ENCODE measurements at places on chromosomes 7 and 10.
A peak's percentile ranks its signal among the peaks of the same experiment; 100 is the strongest.

- DNase-seq: no peak
These were observed 442.5 kb downstream of the GLRX3 start for GRCh38 chr10:130578532-130579289.

GRCh38 chr7:20157456-20157855, 59.7 kb downstream of the MACC1 start:
- no peak for DNase-seq

DNA sequence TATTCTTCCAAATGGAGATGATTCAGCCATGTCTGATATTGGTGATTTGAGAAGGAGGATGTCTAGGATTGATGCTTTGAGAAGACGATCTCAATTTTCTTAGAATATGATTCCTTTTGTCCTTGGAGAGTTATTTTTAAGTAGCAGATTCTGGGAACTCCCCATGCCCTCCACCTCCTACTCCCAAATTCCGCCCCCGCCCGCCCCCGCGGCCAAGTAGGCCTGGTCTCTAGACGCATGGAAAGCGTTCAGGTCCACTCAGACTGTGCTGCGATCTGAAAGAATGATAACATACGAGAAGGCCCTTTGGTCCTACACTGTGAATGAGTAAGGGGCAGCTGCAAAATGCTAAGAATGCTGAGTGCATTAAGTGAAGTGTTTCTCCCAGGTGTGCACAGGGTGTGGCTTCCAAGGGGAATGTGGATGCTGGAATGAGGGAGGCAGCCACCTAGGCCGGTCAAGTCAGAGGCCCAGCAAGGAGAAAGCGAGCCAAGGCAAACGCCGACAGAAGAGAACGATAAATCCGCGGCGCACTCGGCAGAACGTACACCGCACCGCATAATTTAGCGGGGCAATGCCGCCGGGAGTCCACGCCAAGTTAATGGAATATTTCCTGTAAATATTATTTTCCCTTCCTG, 142.3 kb downstream of the PRPF18 start:
- DNase-seq: no peak

GRCh38 chr10:112716924-112717413, 233.1 kb upstream of the TCF7L2 start:
- DNase-seq: no peak

DNA sequence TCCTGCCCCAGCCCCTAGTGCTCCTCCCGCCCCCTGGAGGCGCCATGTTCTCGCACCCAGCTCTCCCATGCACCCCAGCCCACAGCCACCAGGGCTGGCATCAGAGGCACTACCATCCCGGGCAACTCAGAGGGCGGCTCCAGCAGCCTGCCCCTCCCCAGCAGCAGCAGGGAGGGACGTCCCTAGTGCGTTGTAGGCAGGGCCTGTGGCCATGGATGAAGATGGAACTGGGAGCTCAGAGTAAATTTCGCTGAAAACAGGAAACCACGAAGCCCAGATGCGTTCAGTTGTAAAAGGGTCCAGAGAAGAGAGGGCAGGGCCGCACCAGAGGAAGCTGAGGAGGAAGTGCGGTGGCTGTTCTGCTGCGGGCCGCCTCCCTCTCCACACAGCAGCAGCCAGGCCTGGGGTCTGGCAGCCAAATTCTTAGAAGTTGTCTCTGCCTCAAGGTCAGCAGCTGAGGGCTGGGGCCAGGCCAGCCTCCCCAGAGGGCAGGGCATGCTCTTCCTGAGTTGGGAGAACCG, 24.6 kb downstream of the VSIR start:
- no peak for DNase-seq

DNA sequence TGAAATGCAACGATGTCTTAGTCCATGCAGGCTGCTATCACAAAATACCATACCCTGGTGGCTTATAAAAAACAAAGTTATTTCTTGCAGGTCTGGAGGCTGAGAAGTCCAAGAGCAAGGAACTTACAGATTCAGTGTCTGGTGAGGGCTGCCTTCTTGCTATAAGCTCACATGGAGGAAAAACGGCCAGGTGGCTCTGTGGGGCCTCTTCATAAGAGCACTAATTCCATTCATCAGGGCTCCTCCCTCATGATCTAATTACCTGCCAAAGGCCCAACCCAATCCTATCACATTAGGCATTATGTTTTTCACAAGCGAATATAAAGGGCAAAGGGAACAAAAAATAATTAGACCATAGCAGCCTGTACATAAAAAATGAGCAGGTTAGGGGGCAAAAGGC, 35.4 kb downstream of the PAPSS2 start:
- no peak for DNase-seq

GRCh38 chr10:45470098-45471012, 96.3 kb downstream of the ALOX5 start:
- DNase-seq: no peak

GRCh38 chr7:100545360-100546128, 6.5 kb downstream of the AGFG2 start:
- peak; percentile 25 for DNase-seq

GRCh38 chr10:43162604-43163003, 24.4 kb downstream of the CSGALNACT2 start:
- DNase-seq: no peak

DNA sequence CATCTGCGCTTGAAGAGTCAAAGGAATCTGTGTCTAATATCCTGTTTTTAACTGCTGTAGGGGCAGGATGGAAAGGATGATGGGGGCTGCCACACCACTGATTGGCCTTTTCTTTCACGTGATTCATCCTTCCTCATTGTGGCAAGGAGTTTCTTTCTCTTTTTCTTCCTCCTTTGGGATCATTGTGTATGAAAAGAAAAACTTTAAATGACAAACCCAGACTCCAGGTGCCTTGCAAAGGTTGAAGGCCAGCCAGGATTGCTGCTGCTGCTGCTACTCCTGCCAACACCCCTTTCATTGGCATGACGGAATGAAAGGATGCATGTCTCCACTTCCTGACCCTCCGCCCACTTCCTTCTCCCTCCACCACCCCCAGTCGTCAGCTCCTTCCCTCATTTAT, 6.5 kb upstream of the OIT3 start:
- no peak for DNase-seq

DNA sequence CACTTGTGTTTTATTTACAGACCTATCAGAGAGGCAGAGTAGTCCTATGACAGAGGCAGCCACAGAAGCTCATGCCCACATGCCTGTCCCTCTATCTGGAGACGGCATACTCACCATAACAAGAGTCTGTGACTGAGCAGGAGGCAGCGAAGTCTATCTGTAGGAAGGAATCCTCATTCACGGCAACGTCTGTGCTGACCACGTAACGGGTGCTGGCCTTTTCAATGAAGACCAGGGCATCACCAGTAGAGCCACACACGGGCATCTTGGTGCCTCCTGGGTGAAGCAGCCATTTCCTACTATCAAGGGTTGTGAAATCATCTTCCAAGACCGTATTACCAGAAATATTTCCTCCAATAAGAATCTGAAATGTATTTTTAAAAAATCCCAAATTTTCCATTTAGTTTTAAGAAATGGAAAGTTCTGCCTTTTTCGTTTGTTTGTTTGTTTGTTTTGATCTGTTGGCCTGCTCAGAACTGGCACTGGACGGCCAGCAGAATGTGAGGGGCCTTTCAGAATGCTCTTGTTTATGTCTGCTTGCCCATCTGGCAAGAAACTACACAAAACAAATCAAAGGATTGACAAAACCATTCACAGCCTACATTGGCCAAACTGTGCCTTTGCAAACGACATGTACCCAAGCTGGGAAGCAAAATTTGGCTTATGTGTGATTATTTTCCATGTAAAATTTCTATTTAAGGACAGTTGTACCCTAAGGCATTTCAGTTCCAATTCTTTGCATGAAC, 93.1 kb upstream of the SLC26A5 start:
- no peak for DNase-seq

DNA sequence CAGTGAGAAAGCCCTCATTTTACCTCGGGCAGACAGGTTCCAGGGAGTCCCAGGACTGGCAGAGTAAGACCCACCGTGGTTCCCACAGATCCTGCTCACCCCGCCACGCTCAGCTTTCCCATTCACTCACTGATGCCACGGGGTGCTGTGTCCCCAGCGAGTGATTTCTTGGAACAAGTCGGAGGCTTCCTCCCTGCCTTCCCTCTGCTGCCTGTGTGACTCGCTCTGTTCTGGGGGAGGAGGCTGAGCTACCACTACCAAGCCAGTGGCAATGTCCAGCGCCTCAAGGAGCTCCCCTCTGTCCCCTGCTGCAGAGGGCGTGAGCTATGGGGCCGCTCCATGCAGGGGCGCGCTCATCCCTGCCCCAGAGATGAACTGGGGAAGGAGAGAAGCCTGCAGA, 12.6 kb downstream of the IL15RA start:
- DNase-seq: no peak

DNA sequence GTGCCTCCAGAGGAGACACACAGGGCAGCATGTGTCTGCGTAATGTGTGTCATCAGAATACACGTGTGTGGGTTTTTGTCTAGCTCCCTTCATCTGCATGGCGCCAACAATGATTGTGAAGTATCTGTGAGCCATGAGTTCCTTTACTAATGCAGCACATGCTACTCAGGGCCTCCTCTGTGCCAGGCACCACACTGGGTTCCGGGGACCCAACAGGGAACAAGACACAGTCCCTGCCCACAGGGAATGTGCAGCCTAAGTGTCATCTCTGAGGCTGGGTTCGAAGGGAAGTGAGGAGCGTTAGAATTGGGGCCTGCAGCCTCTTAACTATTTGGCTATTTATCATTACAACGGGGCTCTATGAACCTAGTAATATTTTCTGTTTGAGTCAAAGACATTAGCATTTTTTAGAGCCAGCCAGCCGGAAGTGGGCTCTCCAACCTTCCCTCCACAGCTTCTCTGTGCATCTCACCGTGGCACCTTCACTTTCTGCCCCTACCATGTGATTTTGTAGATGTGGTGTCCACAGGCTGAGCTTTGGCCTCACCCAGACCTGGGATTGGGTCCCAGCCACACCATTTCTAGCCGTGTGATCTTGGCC, 43.9 kb upstream of the SRGN start:
- DNase-seq: no peak

GRCh38 chr7:101020444-101020843, 563 bp downstream of the MUC17 start:
- DNase-seq: no peak

DNA sequence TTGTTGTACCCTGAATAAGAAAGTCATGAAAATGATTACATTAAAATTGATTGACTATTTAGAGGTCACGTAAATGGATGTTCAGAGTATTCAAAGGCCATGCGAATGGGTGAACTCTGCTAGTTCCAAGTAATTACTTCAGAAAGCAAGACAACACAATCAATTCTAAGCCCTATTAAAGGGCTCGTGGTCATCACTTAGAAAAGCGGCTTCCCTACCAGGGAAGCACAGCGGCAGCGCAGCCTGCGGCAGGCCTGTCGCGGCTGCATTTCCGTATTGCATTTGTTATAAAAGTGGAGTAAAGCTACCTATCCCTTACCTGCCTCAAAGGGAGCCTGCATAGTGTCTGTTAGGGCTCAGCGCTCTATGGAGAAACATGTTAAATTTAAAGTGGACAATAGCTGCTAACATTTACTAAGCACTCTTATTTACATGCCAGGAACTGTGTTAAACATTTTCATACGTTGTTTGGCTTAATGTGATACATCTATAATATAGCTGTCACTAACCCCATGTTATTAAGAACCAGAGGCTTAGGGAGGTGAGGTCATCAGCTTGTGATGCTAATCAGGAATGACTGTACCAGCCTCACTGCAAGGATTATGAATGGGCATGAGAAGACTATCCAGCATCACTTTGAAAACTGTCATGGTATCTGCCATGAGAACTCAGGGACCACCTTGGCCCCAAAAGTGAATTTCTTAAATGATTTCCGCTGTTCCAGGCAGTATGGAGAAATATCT, 187.5 kb downstream of the CELF2 start:
- no peak for DNase-seq

GRCh38 chr10:35639021-35639727, 2.9 kb downstream of the FZD8 start:
- DNase-seq: peak; percentile 36

GRCh38 chr7:120615703-120616102, 242.2 kb downstream of the TSPAN12 start:
- DNase-seq: no peak

DNA sequence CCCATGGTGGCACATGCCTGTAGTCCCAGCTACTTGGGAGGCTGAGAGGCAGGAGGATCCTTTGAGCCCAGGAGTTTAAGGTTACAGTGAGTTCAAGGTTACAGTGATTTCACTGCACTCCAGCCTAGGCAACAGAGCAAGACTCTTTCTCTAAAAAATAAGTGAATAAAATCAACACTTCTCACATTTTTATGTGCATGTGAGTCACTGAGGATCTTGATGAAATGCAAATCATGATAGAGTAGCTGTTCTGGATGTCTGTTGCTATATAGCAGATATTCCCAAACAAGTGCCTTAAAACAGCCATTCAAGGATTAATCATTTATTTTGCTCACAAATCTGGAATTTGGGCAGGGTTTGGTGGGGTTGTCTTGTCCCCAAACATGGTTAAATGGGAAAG, 62.3 kb upstream of the ARHGAP12 start:
- DNase-seq: no peak

- DNase-seq: peak; percentile 35
These were observed 84.8 kb upstream of the COL13A1 start for GRCh38 chr10:69716711-69717560.

DNA sequence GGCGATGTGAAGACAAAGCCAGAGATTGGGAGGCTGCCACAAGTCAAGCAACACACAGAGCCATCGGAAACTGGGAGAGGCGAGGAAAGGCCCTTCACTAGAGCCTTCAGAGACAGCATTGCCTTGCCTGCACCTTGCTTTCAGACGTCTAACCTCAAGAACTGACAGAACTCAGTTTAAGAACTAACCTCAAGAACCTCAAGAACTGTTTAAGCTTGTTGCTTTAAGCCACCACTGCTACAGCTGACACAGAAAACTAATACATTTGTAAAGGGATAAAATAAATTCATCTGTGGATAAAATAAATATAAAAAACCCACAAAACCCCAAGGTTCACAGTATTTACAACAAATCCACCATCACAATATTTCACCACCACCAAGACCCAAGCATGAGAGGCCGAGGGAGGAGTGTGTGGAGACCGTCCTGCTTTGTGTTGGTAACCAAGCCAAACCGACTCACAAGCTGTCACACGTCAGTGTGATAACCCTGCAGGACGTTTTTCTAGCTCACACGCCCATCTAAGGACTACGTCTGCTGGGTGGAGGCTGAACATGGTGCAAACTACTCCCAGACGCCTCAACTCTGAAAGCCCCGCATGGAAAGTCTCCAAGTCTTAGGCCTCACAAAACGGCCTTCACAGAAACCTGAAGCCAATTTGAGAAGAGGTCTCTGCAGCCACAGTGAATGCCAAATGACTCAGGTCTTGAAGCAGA, 116.8 kb downstream of the ABLIM1 start:
- no peak for DNase-seq

- DNase-seq: no peak
These were observed 47.9 kb upstream of the CNPY1 start for GRCh38 chr7:155594163-155594732.
